IPS-NIHi11 (cell line): ENCODE measurements at places on chromosomes 7 and 10.

DNA sequence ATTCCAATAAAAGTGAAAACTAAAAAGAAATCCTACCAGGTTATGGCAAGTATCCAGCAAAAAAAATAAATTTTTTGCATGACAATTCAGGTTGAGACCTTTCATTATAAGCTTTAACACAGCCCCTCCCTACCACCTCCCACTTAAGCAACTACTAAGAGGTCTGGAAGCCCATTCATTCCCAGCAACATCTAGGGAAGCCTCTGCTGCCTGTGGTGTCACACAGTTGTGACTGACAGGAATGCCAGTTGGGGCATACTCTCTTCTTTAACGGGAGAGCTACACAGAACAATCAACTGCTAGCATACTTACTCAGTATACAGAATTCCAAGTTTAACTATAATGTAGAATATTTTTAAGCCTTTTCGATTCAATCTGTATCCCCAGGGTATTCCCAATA, 27.8 kb downstream of the ABI1 start:
- DNase-seq = peak; percentile 18

GRCh38 chr7:55164527-55164926, 145.7 kb downstream of the EGFR start:
- DNase-seq = no peak

DNA sequence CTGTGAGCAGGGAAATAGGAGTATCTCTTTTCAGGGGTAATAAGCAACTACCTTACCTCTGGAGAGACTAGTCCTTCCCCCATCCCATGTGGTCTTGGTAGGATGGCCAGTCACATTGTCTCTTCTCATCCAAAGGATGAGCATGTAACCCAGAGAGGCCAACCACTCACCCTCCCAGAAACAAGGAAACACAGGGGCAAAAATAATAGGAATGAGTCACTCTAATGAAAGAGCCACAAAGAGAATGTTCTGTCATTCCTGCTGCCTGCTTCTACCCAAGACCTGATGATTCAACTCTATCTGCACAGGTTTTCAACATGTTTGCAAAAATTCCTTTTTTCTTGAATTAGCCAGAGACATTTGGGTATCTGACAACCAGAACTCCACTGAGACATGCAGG, 99.3 kb upstream of the NFE2L3 start:
- no peak for DNase-seq

DNA sequence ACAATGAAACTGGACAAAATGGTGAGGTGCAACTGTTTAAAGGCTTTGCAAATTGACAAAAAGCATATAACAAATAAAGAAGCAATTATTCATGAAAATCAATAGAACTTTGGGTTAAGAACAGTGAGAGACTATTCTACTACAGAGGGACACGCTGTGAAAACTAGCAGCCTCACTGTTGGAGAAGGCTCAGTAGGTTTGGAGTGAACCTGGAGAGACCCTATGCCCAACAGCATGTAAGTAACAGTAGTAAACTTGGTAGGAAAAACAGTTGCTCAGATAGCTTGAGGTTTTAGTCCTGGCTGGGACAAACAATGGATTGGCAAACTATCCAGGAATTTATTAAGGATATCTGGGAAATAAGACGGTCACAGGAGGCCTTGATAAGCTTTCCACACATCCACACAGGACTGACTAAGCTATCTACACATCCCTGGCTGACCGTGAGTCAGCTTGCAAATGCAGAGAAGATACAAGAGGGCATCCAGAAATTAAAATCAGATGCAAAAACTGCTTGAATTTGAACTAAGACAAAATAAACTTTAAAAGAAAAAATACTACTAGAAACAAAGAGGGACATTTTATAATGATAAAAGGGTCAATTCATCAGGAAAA, 15.9 kb downstream of the FAM149B1 start:
- DNase-seq = no peak
